Stimulated activated CD8-positive, alpha-beta memory T cell treated with anti-CD3 and anti-CD28 coated beads, Interleukin-2, amount 100 ng/mL, for 1 hour (primary cell): ENCODE measurements at places on chromosomes 6 and 20.

DNA sequence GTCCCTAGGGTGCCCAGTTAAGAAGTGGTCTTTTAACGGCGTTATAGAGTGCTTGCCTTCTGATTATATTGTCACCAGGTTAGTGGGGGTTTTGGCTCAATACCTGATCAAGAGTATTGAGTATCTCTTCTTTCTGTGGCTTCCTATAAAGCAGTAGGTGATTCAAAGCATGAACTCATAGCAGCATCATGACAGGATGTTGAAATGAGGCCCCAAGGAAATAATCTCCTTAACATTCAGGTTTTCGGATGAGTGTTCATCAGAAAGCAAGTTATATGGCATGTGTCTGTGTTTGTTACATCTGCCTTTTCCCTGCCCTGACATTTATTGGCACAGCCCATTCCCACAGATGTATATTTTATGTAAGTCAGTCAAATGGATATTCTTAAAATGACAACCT, 301.0 kb downstream of the FARS2 start:
- no peak for DNase-seq

GRCh38 chr6:111806165-111806547, 67.1 kb downstream of the FYN start:
- no peak for DNase-seq

GRCh38 chr20:58086763-58087561, 141.5 kb downstream of the ANKRD60 start:
- no peak for DNase-seq

- no peak for DNase-seq
Measured at GRCh38 chr6:3190056-3190455, 32.7 kb upstream of the TUBB2A start.
